Calu3 (cell line): ENCODE measurements at places on chromosomes 4 and X.

GRCh38 chr4:156781852-156782251, 189.7 kb downstream of the PDGFC start:
- no peak for DNase-seq

DNA sequence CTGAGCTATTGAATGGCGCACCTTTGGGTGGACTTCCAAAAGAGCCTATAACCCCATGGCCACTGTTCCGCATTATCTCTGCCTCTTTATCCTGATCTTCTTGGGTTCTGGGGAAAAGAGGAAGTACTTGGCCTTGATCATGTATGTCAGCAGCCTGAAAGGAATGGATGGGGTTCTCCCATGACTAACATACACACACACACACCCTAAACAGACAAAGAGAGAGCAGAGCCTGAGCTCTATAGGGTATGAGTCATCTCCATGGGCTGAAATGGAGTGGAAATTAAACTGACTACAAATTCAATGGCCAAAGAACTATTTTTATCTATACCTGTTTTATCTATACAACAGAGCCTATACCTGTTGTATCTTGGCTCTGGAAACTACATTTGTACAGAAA, 141.5 kb upstream of the MTMR8 start:
- DNase-seq, result no peak

DNA sequence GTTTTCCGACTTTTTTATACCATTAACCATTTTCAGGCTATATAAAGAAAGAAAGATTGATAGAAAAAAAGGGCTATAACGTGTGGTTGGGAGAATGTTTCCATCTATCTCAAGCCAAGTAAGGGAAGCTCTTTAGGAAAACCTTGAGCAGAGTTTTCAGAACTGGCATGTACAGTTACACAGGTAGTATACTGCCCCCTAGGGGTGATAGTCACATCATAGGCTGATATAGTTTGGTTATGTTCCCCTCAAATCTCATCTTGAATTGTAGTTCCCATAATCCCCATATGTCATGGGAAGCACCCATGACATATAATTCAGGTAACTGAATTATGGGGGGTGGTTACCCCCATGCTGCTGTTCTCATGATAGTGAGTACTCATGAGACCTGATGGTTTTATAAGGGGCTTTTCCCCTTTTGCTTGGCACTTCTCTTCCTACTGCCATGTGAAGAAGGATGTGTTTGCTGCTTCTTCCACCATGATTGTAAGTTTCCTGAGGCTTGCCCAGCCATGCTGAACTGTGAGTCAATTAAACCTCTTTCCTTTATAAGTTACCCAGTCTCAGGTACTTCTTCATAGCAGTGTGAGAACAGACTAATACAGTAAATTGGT, 186.8 kb downstream of the TMA16 start:
- DNase-seq, result peak; percentile 26

GRCh38 chr4:81180916-81181315, 34.1 kb downstream of the PRKG2 start:
- no peak for DNase-seq

DNA sequence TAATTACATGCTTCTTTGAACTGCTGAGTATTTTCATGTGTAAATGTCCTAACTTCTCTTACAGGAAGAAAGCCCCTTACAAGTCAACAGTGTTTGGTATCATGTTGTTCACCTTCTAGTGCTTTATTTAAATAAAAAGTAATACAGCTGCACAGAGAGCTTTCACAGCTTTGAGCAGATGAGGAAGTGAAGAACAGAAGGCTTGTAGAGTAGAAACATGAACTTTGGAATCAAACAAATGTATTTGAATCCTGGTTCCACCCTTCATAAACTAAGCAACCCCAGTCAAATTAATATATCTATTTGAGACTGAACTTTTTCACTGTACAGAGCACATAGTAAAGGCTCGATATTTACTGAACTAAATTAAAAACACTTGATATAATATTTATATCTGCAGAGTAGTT, 120.5 kb downstream of the CAMK2D start:
- DNase-seq, result no peak

DNA sequence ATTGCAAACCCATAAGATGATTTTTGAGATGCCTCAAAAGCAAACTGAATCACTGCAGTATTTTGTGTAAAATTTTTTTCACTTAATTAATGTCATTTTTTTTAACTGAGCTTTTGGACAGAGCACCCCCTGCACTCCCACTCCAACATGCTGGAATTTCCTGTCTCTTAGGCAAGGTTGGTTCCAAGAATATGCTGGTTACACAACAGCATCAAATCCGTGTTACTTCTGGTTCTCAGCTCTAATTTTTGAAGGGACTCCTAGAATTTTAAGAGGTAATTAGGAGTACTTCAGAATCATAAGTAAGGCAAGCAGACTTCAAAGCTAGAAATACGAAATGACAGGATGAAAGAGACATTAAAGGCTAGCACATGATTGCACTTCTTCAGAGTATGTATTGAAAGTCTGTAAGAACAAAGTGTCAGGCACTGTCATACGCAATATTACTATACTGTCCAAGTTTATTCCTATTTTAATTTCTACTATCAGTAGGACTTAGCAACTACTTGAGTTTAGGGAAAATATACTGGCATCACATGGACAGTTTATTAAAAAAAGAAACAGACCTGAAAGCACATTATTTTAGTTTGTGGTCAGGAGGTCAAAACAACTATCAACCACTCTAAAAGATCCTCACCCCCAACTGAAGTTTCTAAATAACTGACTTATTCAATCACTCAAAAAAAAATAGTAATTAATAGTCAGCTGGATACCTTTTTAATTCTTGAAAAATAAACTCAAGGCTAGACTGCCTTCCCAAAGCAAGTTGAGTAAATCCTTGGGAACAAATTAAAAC, 1.6 kb upstream of the JCHAIN start:
- no peak for DNase-seq

DNA sequence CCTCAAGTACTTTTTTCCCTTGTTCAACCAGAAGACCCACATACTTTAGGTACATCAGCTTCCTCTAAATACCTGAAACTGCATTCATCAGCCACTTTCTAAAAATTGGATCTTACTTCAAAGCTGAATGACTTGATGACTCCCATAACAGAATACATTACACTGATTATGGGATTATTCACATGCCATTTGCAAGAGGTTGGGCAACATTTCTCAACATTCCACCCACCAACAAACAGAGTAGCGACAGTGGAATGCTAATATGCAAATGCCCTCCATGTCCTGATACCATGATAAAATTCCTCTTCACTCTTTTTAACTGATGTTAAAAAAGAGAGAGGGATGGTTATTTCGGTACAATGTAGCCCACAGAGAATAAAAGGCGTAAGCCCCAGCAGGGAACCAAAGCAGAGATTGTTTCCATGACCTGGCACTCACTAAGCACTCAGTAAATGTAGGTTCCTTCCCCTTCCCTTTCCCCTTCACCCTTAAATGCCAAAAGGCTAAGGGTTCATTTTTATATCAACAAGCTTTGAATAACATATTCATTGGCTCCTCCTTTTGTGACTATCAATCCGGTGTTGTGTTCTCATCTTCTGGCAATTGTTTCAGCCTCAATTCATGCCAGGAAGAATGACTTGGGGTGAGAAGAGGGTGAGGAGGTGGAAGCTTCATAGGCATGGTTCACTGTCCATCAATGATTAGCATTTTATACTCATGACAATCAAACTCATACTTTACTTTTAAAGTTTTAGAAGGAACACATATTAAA, 317.2 kb downstream of the DHX15 start:
- no peak for DNase-seq
